Stimulated activated CD8-positive, alpha-beta memory T cell treated with anti-CD3 and anti-CD28 coated beads, Interleukin-4, amount 100 ng/mL, for 4 hours (primary cell): ENCODE measurements at places on chromosomes 1 and 21.

DNA sequence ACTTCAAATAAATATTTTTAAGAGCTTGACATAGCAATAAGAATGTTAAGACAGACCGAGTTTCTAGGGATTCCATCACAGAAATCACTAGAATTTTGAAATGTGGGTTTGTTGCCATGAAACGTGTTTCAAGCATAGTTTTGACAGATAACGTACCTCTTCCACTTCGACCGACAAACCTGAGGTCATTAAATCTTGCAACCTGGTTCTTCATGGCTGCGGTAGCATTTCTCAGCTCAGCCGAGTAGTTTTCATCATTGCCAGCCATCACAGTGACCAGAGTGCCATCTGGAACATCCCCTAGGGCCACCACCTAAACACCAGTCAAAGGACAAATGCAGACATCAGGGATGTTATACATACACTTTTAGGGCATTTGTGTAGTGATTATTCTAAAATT, 168.7 kb downstream of the RUNX1 start:
- DNase-seq = no peak

DNA sequence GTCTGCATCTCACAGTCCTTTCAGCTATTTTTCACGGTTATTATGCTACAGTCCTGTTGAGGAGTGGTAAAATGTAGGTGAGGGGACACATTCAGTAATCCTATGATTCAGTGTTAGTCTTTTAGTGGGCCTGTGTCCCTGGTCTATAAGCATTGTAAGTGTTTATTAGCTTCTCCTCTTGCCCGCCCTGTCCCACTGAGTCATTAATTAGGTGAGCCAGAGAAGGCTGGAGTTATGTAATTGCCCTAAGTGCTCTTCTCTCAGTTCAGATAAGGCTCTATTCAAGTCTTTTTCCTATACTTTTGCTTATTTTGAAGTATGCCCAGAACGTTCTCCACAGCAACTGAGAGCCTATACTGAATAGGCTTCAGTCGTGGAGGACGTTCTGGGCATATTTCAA, 76.3 kb upstream of the ZRANB2 start:
- DNase-seq = no peak

GRCh38 chr21:22710721-22711120, 1712.5 kb downstream of the NCAM2 start:
- no peak for DNase-seq

DNA sequence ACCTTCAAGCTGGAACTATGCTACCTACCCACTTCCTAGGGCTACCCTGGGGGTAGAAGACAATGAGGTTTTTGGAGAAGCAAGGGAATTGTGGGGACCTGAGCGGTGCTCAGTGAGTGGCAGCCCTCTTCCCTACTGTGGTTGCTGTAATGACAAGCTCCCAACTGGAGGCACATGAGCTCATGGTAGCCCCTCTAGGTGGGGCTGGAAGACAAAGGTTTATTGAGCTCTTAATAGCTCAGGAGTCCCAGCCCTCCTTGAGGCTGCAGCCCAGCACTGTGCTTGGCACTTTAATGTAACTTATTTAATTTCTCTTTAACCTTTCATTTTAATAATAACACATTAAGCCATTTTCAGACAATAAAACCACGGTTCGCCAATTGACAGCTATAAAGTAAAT, 528.9 kb downstream of the OMA1 start:
- DNase-seq = no peak

GRCh38 chr1:109210058-109210457, 3.7 kb upstream of the SARS1 start:
- DNase-seq = no peak

DNA sequence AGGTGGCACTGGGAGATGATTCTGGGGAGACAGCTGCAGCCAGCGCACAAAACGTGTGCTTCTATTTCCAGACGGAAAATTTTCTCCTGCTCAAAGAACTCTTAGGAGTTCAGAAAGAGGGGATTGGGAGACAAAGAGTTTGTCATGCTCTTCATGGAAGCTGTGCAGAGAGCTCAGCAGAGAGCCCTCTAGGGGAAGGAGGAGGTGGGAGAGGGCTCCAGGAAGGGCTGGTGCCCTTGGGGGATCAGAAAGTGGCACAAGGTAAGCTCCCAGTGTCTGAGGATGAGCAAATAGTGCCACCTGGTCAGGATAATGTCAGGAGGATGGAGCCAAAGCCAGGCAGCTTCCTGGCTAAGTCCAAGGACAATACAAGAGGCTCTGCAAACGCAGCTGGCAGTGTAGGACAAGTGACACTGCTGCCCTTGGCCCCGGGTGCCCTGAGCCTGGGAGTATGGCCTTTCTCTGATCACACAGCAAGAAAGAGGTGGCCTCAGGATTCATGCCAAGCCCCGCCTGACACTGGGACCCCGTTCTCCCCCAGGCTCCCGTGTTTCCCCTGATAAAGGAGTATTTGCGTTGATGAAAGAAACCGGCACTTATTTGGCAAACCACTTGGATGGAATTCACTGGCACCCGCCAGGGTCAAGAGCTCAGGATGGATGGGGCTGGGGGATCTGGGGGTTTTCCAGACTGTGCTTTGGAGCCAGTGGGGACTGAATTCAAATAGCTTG, 254.0 kb downstream of the PTPRU start:
- no peak for DNase-seq

- DNase-seq = no peak
Observed at GRCh38 chr1:85375493-85375892, 89.5 kb downstream of the DDAH1 start.

GRCh38 chr1:87024936-87025540, 110.6 kb downstream of the HS2ST1 start:
- DNase-seq = no peak

GRCh38 chr1:47781171-47781959, 215.8 kb downstream of the TRABD2B start:
- no peak for DNase-seq

GRCh38 chr1:169929210-169929526, 35.5 kb upstream of the SCYL3 start:
- no peak for DNase-seq

GRCh38 chr1:37306461-37306860, 167.9 kb upstream of the ZC3H12A start:
- DNase-seq = no peak

GRCh38 chr1:67785847-67786753, 47.2 kb downstream of the GNG12 start:
- no peak for DNase-seq
